ENCODE measurements at places on chromosomes 2 and 18.

DNA sequence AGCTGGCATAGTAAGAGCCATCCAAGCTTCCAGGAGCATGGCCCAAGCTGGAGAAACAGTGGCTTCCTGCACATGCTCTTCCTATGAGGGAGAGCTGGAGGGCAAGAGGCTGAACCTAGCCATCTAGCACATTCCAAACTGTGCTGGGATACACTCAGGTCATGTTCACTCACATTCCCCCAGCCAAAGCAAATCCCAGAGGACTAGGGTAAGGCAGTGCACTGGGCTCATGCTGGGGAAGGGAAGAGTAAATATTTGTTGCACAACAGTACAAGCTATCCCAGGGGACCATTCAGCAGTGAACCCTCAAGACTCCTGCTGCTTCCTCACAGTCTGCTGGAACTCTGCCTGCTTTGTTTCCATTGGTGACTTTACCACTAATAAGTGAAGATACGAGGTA is 20.7 kb upstream of the GYPC start:
- no peak for DNase-seq

DNA sequence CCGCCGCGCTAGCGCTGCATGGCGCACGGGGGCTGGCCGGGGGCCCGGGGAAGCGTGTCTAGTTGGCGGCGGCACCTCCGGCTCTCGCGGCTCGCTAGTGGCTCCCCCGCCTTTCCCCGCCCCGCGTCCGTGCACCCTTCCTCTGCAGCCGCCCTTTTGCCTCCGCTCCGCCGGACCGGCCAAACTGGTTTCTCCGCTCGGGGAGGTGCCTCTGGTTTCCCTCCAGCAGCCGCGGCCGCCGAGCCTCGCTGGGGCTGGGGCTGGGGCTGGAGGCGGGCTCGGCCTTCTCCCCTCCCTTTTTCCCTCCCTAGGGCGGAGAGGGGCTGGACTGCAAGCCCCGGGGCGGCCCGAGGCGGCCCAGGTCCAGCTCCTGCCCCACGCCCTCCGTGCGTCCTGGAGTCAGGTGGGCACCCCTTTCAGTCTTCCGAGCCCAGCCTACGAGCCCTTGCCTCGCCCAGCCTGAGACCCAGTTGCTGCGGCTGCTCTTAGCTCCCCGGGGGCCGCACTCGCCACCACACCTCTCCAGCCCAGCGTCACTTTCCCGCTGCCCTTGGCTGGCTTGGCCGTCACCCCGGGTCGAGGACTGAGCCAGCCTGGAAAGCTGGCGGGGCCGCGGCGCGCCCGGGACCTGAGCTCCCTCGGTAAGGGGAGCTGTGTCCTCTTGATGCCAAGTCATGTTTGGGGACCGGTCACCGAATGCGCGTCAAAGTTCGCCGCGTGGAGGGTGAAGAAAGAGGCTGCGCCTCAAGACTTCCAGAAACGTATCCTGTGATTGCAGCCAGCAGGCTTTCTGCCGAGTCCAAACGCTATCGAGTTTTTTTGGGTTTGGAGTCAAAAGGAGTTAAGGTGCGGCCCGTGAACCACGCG is at the start of gene ATP8B1:
TSS of gene ATP8B1 (minus strand) at position 213 of the 867 bp plus-strand sequence. CDS start 71,508 bp downstream, outside the sequence.
- no peak for DNase-seq

DNA sequence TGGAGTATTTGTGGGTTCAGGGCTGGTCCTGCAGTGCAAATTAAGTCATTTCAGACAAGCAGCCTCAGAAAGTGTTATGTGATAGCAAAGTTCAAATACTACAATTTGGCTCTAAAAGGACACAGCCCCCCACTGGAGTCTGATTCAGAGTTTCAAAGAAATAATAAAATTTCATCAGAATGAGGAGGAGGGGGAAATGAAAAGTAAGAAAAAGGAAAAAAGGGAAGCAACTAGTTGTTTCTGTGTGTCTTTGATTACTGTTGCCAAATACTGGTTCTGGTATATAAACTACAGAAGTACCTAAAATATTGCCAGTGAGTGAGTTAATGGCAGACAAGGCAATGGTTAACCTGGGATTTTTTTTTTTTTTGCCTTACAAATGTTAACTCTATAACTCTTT is 773.9 kb downstream of the BCL11A start:
- DNase-seq: peak; percentile 70

DNA sequence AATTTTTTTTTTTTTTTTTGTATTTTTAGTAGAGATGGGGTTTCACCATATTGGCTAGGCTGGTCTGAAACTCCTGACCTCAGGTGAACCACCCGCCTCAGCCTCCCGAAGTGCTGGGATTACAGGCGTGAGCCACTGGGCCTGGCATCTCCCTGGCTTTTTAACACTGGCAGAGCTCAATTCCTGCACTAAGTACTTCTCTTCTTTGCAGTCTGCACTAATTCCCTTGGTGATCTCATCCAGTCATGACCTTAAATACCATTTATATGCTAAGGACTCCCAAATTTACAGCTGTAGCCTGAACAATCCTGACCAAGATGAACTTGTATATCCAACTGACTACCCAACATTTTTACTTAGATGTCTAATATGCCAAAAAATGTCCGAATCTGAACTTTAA is 10.2 kb downstream of the PREPL start:
- DNase-seq: no peak

GRCh38 chr18:52844323-52844722 is 504.3 kb downstream of the DCC start:
- no peak for DNase-seq

GRCh38 chr2:171878481-171878993 is 15.5 kb downstream of the SLC25A12 start:
- no peak for DNase-seq

- no peak for DNase-seq
Measured at GRCh38 chr2:171367692-171368091, 66.1 kb downstream of the METTL8 start.

DNA sequence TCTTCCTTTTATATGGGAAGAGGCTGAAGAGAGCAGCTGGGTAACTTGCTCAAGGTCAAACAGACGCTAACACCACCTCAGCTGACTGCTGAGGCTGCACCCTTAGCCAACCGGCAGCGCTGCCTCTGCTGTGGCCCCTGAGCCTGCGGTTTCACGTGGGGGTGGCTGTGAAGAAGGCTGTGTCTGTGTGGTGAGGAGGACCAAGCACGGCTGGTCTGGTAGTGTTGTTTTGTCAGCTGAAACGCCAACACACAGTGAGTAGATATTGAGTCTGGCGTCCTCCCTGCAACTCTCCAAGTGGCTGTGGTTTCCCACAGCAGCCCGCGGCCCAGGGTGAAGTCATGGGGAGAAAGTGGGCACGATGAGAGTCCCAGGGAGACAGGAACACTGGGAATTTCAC is 69.6 kb downstream of the THNSL2 start:
- DNase-seq: peak; percentile 73

DNA sequence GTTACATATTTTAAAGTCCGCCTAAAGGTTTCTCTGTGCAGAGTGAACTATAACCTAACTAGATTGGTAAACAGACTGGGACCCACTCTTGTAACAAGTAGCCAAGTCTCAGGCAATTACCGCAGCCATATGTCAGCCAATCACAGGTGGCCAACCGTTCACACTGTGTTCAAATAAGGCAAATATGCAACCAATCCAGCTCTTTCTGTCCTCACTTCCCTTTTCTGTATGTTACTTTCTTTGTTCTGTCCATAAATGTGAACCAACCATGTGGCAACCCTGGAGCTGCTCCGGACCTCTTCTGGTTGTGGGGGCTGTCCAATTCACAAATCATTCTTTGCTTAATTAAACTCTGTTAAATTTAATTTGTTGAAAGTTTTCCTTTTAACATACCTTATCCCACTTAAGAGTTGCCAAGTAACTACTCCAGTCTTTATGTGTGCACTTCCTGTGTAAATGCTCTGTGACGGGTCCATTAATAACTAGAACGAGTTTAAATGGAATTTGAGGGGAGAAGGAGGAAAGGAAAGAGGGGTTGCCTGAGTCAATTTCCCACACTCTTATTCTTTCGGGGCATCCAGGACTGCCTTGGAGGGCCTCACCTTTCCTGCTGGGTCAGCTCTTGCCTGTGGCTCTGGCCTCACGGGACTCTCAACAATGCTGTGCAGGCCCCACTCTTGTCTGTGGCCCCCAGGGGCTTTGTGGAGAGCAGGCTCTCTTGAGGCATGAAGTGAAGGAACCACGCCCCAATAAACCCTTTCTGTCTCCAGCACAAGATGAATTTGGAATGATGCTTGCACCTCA is 6.6 kb upstream of the RPL37A start:
- DNase-seq: peak; percentile 89

- no peak for DNase-seq
Measured at GRCh38 chr2:135230150-135230549, 178.1 kb downstream of the RAB3GAP1 start.

DNA sequence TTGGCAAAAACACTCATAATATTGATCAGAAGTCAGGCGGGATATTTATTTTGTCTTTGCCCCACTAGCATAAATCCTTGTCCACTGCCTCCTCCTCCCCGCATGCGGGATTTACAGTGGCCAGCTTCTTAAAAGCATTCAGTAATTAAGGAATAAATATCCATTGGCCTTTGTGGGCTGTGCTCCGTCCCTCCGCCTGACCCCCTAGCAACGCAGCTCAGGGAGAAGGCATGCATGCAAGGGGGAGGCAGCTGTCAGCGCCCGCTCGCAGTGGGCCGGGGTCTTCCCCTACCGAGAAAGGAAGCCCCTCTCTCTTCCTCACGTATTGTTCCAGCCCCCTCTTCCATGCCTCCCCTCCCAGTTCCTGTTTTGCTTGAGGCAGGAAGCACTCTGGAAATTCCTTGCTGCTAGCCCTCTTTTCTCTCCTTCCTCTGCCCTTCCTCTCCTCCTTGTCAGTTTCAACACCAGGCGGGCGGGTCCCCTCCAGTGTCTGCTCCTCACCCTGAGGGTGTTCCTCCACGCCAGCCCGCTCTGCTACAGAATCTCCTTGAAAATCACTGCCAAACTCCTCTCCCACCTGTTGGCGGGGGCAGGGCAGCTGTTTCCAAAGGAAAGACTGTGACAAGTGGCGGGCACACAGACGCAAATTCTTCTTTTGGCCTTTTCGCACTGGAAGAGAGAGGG is 60.1 kb downstream of the GBX2 start:
- DNase-seq: no peak

DNA sequence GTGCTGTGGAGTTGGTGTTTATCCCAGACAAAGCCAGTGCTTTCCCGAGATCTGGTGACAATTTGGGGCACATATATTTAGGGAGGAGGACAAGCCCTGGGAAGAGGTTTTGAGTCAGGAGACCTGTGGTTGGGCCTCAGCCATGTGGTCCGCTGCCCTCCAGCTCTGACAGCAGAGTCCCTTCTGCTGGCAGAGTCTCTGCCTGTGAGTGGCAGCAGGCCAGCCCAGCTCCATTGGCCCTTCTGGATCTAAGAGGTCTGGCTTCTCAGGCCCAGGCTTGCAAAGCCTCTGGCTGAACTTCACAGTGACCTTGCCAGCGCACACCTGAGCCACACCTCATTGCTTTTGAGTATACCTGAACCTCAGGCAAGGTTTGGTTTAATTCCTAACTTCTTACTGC is 115.3 kb downstream of the BCL2L11 start:
- DNase-seq: no peak

Data from MV-4-11 (cell line).